ENCODE measurements at places on chromosomes 11 and 22.

GRCh38 chr11:2919188-2919587, 10.0 kb downstream of the PHLDA2 start:
- no peak for DNase-seq

DNA sequence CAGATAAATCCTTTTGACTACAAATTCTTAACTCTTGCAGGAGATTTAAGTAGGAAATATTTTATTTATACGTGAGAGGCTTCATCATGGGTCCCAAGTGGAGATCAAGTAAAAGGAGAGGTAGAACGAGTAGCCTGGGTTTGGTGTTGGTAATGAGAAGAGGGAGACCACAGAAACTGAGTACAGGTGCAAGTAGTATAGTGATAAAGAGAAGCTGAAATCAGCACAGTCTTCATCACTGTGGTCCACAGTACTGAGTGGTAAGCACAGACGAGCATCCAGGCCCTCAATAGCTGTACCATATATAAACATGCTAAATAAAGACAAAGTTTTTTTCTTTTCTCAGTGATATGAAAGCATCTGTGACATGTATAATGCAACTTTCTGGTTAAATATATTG, 5.8 kb upstream of the OR52E5 start:
- DNase-seq, result no peak

- no peak for DNase-seq
Measured at GRCh38 chr22:39773976-39774539, 119.5 kb downstream of the ENTHD1 start.

GRCh38 chr11:2300290-2300935, 1.3 kb downstream of the C11orf21 start:
- no peak for DNase-seq

GRCh38 chr11:12914400-12914912, 94.7 kb upstream of the RASSF10 start:
- DNase-seq, result peak; percentile 94

DNA sequence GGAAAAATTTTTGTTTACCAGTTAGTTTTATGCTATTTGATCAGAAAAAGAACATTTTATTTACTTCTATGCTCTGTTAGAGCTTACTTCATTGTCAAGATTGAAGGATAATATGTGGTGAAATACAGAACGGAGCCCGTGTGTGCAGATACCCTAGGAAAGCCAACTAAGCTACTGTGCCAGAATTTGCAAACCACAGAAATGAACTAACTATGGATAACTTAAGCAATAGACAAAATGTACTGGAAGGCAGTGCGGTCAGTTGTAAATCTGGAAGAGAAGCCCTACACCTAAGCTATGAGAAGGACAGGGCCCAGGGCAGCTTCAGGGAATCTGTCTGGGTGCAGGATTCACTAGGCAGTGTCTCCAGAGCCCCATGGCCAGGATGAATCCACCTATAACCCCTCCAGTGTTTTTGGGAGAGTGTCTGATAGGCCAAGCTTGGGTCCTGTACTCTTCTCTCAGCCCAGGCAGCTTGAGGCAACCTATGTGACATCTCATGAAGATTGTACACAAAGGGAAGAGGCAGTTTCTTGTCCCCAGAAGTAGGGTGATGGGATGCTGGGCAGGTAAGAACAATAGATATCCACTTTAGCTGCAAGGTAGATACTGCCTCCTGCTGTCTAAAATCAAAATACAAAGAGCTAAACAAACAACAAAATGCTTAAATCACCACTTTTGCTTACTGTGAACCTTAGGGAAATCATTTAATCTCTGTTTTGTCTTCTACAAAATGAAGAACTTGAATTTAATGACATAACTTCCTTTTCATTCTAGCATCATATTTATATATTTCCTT, 12.1 kb downstream of the MMP7 start:
- no peak for DNase-seq
